ENCODE measurements at places on chromosomes 11 and 22.

- DNase-seq, result no peak
Measured at GRCh38 chr11:6771926-6772893, at the start of gene OR2AG2. TSS of gene OR2AG2 (minus strand) at chr11:6771976. CDS start at chr11:6768957, 3,019 bp downstream.

GRCh38 chr22:19621373-19622060 lies 92.8 kb upstream of the SEPTIN5 start:
- peak; percentile 46 for DNase-seq

GRCh38 chr22:24240381-24240780 lies 4.5 kb downstream of the GGT5 start:
- DNase-seq, result no peak

- no peak for DNase-seq
Measured at GRCh38 chr22:27685970-27686369, 115.6 kb downstream of the MN1 start.

DNA sequence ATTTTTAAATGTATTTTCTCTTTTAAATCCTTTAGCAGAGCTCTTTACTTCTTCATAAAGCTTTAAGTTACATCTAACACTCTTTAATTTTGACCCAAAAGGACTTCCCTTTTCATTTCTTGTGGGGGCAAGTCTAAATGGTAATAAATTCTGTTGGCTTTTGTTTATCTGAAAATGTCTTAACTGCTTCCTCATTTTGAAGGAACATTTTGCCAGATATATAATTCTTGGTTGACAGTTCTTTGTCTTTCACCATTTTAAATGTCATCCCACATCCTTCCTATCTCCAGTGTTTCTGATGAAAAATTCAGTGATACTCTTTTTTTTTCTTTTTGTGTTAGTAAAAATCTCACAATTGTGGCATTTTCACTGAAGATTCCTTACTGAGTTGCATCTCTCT lies 44.7 kb upstream of the ZBTB44 start:
- DNase-seq, result no peak

DNA sequence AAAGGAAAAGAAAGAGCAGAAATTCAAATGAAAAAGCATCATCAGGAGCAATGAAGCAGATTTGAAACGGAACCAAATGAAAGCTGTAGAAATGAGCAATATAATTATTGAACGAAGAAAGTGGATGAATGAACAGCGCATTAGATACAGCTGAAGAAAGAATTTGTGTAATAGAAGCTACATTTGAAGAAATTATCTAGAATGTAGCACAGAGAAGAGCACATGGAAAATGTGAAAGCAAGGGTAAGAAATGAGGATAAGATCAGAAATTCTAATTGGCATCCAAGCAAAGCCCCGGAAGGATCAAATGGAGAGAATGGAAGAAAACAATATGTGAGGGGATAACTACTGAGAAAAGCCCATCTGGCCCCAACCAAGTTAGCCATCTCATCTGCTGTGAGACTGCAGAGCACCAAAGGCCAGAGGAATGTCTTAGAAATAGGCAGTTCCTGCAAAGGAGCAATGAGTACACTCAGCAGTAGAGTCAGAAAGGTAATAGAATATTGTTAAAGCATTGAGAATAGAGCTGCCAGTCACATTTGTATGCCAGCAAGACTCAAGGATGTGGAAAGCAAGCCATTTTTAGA lies 51.9 kb downstream of the MED15 start:
- no peak for DNase-seq

DNA sequence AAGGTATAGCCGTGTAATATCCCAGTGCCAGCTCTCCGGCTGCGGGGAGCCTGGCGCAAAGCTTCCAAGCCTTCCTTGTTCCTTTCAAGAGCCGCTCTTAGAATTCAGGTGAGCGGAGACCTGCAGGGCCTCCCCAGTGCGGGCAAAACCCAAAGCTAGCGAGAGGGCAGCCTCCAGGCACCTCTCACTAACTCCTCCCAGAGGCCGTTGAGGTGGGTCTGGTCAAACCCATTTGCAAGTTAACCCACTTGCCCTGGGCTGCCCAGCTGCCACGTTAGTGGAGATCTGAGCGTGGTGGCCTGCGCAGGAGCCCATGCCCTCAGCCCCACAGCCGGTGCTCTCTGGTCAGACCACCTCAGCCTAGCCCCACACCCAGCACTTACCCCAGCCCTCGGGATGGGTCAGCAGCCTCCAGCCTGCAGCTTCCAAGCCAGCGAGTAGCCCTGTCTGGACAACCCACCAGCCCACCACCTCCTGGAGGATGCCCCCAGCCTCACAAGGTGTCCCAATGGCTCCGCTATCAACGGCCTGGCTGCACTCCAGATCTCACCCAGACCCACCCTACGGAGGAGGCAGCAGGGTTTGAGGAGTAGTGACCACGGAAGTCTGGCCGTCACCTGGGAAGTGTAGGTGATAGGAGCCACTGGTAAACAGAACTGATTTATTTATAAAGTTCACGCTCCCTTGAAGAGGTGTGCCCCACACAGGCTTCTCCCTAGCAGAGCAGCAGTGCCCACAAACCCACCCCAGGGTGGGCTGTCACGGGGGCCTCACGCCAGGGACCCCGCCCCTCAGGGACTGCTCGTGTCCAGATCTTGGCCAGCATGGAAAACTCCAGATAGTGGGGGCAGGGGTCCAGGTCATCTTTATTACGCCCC lies 2.3 kb downstream of the ASCL2 start:
- peak; percentile 15 for DNase-seq

- DNase-seq, result no peak
Measured at GRCh38 chr11:101807531-101807930, 107.3 kb upstream of the CEP126 start.

DNA sequence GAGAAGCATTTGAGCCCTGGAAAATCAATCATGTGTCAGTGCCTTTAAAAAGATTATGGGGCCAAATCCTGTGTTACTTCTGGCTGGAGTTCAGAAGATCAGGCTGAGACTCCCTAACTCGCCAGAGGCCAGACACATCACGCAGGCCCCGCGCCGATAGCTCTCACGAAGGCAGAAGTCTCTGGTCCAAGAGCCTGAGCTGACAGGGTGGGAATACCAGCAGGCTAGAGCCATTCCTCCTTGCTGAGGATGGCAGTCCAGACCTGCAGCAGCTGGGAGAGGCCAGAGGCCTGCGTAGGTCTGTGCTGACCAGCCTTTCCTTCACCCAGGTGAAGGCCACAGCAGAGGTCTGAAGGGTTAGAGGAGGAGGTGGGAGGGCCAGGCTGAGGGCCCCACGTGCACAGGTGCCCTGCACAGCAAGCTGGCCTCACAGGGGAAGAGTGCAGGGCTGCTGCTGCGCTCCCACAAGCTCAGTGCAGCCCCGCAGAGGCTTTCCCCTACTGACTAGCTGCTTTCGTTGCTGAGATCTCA lies 52.9 kb downstream of the ST14 start:
- DNase-seq, result no peak

GRCh38 chr22:40512426-40513136 lies 123.9 kb downstream of the MRTFA start:
- DNase-seq, result no peak

DNA sequence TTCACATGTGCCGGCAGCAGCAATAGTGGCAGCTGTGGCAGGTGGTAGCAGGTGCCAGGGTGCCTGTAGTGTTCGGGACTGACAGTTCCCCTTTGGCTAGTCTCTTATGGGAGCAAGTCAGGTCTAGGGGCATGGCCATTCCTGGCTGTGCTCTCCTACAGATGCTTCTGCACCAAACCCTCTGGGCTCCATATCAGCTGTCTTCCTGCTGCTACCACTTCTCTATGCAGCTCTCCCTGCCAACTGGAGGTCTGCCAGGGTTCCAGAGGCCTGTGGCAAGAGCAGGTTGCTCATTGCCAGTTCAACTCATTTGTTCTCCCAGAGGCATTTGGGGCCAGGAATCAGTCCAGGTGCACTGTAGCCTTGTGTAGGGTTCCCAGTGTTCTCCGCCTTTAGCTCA lies 473.7 kb downstream of the JRKL start:
- DNase-seq, result no peak

DNA sequence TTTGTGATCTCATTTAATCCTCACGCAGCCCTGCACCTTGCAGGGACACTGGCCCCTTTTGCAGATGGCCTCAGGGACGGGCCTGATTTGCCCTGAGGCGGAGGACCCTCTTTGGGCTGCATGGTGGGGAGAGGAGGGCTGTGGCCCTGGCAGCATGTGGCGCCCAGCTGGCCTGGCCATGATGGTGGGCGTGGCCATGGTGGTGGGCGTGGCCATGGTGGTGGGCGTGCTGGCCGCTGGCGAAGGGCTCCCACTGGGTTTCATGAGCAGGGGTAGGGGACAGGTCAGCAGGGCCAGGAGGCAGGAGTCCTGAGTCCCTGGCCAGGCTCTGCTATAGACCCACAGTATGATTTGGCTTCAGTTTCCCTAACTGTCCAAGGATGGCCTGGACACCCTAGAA lies 13.1 kb downstream of the WNT11 start:
- DNase-seq, result no peak

- no peak for DNase-seq
Measured at GRCh38 chr22:49720279-49720959, 107.3 kb downstream of the BRD1 start.

GRCh38 chr22:44586999-44587736 lies 89.1 kb upstream of the RTL6 start:
- DNase-seq, result no peak

DNA sequence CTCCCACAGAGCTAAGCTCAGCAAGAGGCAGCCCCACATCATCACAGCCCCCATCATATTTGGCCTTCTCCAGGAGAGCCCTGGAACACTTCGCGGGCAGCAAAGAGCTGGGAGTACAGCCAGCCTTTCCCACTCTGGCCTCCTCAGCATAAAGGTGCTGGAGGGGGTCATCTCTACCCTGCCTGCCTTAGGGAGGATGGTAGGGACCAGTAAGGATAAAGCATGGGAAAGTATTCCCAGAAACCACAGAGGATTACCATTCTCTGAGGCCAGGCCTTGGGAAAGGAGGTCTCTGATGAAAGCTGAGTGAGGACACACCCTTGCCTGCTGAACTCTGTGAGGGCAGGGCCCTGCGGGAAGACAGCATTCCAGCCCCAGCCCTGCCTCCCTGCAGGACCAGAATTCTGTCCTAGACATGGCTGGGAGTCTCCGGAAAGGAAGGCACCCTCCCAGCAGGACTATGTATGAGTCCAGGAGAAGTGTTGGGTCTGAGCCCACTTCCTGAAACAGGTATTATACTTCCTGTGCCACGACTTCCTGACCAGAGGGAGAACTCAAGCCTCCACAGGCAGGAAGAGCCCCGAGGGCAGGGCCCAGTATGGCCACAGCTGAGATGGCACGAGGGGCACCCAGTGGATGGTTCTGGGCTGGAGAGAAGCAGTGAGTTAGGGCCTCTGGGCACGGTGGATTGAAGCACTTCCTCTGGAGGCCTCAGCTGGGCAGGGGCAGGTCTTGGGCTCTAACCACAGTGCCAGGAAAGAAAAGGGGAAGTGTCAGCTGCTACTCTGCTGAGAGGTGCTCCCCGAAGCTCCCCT lies 12.9 kb upstream of the CASTOR1 start:
- no peak for DNase-seq

- no peak for DNase-seq
Measured at GRCh38 chr11:133995066-133995465, 38.3 kb upstream of the IGSF9B start.

DNA sequence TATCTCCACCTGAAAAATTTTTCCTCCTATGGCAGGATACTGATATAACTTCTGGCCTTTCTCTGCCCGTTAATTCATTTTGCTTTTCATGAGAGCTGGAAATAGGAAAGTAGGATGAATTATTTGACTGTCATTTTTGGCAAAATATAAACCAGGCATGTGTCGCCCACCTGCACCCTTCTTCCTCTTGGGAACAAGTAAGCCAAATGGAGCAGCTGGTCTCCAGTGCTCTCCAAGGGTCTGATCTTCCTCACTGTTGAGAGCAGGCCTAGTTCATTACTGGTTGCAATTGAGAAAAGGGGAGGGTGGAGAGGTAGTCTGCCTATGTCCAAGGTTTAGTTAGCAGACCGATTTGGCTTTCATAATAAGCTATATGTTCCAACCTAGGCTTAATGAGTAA lies 582.2 kb downstream of the DLG2 start:
- no peak for DNase-seq

GRCh38 chr11:61700212-61700611 lies 20.0 kb downstream of the DAGLA start:
- DNase-seq, result no peak

DNA sequence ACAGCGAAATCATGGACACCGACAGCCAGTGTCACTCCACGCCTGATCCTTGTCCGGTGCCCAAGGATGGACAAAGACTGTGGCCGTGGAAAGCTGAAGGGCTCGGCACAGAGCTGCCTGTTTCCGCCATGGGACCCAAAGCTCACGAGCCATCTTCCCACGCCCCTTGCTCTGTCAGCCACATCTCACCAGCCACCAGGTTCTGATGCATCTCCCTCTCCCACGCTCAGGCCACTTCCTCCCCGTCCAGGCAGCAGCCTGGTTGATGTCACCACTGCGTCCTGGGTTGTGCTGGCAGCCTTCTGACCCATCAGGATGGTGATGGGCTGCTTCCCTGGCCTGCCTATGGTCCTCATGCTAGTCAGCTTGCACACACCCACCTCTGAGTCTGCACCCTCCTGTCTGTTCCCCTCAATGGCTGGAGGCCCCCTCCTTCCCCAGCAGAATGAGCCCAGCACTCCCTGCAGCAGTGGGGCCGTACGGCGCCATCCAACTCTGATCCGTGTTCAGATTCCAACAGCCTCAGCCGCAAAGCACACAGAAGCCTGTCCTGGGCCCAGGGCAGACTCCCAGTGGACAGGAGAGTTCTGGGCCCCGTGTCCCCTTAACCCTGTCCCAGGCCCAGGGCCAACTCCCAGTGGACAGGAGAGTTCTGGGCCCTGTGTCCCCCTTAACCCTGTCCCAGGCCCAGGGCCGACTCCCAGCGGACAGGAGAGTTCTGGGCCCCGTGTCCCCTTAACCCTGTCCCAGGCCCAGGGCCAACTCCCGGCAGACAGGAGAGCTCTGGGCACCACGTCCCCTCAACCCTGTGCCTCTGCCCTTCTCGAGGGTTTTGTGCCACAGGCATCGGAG lies 259.5 kb downstream of the BRD1 start:
- DNase-seq, result no peak

DNA sequence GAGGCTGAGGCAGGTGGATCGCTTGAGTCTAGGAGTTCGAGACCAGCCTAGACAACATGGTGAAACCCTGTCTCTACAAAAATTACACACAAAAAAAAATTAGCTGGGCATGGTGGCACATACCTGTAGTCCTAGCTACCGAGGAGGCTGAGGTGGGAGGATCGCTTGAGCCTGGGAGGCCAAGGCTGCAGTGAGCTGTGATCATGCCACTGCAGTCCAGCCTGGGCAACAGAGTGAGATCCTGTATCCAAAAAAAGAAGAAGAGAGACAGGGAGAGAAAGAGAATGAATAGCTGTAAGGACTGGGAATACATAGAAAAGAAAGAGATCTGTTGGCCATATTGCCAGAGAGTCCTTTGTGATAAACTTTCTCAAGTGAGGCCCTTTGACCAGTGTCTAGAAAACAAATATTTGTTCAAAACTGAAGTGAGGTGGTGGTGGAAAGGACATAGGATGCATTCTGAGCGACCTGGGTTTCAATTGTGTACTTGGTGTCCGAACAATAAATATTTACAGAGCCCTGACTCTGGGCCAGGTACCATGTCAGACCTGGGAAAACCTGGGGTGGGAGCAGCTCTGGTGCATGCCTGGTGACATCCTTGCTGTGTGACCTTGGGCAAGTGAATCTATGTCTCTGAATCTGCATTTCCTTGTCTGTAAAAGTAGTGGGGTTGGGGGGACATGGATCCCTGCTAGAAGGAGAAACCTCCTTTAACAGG lies 89.6 kb upstream of the CRYBB3 start:
- no peak for DNase-seq
